SW 1271 (cell line): ENCODE measurements at places on chromosomes 2 and 18.

GRCh38 chr2:209942936-209943605, 59.4 kb upstream of the RPE start:
- DNase-seq, result no peak

GRCh38 chr2:173401716-173402326, 47.1 kb downstream of the CDCA7 start:
- DNase-seq, result no peak

DNA sequence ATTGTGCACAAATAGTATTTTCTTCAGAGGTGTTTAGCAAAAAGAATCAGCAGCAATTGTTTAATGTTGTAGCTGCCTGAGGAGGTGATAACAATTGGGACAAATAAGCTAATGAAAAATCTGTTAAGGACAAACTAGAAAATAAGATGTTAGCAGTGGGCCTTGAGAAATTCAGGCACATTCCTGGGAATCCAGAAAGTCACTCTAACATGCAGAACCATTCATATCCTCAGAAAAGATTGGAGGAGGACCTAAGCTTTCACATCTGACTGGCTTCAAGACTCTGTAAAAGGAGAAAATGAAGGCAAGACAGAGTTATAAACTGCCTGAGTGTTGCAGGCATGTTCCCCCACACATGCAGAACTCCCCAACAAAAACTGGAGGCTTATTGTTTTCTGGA, 353.5 kb upstream of the RGPD4 start:
- no peak for DNase-seq

DNA sequence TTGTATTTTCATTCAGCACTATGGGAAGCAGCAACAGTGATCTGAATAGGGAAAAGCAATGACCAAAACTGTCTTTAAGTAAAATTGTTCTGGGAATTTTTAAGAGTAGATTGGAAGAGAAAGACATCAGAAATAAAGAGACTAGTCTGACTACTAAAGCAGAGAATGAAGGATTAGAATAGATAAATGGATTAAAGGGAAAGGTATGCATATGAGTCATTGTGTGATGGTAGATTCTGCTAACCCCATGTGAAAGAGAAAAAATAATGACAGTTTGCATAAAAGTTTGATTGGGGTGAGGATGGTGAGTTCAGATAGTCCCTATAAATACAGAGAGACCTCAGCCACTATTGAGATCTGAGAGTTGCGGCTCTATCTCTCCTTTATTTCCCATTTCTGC, 139.6 kb upstream of the DCC start:
- DNase-seq, result no peak

GRCh38 chr2:46489423-46490174, 10.2 kb downstream of the TMEM247 start:
- DNase-seq, result no peak

DNA sequence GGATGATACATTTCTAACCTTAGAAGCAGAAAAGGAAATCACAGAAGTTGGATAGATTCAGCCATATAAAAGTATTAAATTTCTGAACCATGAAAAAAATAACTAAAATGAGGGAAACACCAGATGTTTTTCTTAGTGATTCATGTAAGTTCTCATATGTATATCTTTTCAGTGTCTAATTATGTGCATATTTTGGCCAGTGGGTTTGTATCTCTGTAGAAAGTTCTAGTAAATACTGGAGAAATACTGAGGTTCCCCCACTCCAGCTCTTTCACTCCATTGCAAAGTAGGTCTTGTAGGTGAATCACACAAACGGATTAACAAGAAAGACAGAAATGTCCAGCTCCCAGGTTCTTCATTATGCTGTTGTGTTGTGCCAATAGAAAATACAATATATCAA, 222.3 kb downstream of the NEDD4L start:
- no peak for DNase-seq

GRCh38 chr2:130190237-130190636, 8.0 kb downstream of the TUBA3E start:
- DNase-seq, result no peak

DNA sequence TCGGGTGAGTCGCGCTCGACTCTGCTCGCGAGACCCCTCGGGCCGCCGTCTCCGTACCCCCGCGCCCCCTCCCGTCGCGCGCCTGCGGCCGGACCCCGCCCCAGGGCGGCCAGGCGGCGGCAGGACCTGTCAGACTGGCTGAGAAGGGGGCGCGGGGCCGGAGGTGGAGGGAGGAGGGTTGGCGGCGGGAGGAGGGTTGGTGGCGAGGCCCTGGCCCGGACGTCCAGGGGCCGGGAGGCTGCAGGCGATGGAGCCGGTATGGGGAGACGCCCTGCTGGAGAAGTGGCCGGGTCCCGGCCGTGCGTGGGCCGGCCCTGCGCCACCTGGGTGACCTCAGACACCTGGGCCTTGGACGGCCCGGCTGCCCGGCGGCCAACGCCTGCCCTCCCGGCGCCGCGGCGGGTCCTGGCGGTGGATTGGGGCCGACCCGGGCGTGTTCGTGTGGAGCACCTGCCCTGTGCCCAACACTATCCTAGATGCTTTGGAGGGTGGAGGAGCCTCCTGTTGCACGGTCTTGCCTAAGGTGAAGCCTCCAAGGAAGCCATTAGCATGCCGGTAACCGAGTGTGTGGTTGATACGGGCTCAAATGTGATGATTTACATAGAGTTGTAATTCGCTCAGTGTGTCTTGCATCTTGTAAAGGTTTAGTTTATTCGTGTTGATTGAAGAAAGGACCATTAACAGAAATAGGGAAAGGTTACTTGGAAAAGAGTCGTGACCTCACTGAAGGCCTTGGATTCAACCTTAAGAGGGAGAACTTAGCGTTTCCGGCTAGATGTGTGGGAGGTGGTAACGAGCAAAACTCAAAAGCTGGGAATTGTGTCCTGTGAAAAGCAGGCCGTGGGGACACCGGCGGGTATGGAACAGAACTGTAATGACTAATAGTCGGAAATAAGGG, 550 bp downstream of the MYL12B start:
- DNase-seq, result peak; percentile 18

DNA sequence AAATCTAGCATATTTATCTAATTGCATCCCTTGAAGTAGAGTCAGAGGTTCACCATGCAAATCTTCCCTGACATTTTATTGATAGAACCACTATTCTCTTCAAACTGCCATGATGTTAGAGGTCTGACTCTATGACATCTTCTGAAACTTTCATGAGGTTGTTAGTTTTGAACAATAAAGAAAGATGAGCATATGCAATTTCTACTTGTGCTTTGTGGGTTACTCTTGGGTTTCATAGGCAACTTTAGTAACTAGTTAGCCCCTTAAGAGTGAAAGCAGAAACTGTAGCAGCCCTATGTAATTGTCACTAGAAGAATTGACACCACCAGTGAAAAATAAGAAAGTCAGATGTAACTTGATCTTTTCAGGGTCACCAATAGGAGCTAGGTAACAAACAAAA, 53.1 kb upstream of the ZEB2 start:
- DNase-seq, result no peak

DNA sequence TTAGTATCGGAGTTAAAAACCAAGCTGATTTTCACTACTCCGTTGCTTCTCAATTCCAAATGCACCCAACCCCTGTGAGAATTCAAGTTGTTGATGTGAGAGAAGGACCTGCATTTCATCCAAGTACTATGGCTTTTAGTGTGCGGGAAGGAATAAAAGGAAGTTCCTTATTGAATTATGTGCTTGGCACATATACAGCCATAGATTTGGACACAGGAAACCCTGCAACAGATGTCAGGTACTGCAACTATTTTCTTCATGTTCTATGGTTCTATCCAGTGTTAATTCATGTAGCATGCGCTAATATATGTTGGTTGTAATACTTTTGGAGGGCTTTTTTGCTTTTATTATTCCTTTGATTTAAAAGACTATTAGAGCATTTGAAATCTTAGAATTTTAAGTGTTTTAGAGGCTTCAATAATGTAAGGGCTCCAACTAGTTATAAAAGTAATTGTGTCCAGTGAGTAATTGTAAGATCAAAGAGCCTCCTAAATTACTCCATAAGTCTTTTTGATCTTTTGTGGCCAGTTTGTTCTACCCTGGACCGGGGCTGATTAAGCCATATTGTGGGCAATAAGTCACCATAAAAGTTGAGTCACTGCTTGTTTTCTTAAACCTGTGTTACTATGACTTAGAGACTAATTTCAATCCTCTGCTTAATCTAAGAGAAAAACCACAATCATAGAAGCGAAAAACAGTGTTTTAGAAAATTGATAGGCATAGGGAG, 22.9 kb downstream of the DSG4 start:
- no peak for DNase-seq

- no peak for DNase-seq
Measured at GRCh38 chr2:39210846-39211245, 32.9 kb downstream of the CDKL4 start.

DNA sequence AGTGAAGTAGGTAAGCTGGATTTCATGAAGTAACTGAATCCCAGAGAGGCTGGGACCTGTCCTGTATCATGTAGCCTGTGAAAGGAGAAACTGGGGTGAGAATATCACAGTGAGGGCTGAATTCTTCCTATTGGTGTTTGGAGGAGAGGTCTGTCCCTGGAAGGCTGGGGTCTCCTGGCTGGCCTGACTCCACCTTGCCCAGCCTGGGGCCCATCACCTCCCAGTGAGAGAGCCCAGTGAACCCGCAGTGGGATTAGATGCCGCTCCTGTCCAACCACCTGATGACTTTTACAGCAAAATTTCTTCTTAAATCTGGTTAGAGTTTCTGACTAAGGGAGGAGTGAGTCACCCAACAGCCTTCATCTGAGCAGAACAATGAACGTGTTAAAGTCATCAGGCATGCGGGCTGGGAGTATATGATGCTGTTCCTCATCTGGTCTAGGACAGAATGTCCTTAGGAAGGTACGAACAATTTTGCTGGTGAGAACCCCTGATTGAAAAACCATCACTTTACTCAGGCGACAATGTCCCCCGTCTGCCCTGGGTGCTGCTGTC, 152.9 kb downstream of the LPIN1 start:
- DNase-seq, result no peak

DNA sequence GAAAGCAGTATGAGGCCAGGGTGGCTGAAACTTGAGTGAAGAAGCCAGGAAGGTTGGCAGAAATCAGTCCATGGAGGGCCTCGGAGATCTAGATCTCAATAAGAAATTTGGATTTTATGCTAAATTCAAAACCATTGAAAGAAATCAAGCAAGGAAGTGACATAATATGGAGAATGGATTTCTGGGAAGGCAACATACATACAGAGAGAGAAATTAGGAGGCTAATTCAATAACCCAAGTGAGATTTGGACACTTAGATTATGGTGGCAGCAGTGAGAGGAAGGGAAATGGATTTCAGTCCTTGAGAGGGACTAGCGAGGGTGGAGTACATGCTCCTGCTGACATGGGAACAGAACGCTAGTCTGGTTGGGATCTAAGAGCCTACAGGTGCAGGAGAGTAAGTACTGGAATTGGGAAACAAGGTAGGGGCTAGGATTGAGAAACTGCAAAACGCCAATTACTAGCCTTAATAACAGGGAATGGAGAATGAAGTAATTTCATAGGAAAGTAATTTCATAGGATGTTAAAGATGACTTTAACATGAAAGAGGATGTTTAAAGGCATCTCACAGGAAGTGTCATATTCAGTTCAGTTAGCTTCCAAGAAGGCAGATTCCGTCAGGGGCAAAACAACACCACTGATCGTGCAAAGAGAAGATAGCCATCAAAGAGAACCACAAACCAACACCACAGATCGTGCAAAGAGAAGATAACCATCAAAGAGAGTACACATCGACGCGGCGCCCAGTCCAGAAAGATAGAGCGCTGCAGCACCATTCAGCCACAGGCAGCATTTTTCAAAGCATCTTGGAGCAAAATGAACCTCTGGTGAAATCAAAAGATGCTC, 27.2 kb downstream of the CDKL4 start:
- DNase-seq, result no peak

GRCh38 chr18:24987303-24988252, 364.4 kb downstream of the ZNF521 start:
- no peak for DNase-seq

- no peak for DNase-seq
Measured at GRCh38 chr18:3472681-3473544, 22.9 kb downstream of the TGIF1 start.

- DNase-seq, result no peak
Measured at GRCh38 chr18:69380324-69380723, 20.4 kb upstream of the DOK6 start.

- DNase-seq, result no peak
Measured at GRCh38 chr2:100053087-100053885, 89.1 kb downstream of the AFF3 start.

- no peak for DNase-seq
Measured at GRCh38 chr2:7819850-7820249, 862.0 kb upstream of the ID2 start.

GRCh38 chr2:213609570-213610170, 325.4 kb downstream of the SPAG16 start:
- DNase-seq, result no peak

DNA sequence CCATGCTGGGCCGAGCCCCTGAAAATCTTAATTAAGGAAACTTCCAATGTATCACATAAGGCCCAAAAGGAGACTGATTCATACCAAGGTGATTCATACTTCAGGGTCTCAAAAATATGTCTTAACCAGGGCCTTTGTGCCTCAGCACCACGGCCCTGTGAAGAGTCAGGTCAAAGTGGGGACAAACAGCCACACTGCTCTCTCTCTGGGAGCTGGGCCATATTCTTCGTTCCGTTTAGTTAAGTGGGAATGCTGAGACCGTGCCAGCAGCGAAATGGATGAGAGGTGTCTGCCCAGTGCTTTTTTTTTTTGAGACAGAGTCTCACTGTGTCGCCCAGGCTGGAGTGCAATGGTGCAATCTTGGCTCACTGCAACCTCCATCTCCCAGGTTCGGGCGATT, 9.3 kb upstream of the PTMA start:
- no peak for DNase-seq

DNA sequence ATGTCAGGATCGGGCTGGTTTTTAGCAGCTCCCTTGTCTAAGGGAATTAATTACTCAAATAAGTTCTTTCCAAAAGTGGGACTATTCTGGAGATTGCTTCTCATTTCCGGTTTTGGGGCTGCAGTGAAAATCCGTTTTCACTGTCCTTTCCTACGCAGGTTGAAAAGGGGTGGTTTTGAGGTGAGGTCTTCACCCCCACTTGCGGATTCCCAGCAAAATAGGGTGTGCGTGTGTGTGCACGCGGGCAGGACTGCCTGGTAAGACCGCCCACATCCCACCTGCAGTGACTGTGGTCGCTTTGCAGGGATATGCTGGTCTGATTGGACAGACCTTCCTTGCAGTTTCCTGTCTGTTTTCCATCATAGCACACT, 472 bp upstream of the PLEKHM3 start:
- no peak for DNase-seq

- DNase-seq, result no peak
Measured at GRCh38 chr2:65294136-65294535, 66.5 kb downstream of the ACTR2 start.

DNA sequence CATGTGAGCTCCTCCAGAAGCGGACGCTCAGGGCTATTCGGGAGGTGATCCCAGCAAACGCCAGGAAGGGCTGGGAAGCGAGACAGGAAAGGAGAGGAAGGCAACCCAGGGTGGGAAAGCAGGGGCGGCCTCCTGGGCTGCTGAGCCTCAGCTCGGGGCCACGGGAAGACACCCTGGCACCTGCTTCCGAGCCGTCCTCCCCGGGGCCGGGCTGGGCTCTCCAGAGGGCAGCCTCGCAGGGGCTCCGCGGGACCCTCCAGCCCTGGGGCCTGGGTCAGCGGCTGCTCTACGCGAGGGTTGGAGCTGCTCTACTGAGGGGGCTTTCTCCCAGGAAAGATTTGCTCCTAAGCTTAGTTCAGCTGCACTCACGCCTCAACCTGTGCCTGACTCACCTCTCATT, 34.0 kb downstream of the TIMM21 start:
- no peak for DNase-seq
